Tongue (tissue), 3 donors: ENCODE measurements at places on chromosomes 13 and 19.

DNA sequence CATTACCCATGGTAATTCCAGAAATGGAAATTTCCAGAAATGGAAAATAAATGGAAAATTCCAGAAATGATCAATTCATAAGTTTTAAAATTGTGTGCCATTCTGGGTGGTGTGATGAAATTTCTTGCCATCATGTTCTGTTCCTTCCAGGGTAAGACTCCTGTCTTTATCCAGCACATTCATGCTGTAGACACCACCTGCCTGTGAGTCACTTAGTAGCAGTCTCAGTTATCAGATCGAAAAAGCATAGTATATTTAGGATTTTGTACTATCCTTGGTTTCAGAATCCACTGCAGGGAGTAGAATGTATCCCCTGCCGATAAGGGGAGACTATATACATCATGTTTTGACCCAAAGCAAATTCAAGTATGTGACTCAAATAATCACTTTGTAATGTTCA is 26.7 kb upstream of the CSNK1A1L start:
- DNase-seq = no peak

DNA sequence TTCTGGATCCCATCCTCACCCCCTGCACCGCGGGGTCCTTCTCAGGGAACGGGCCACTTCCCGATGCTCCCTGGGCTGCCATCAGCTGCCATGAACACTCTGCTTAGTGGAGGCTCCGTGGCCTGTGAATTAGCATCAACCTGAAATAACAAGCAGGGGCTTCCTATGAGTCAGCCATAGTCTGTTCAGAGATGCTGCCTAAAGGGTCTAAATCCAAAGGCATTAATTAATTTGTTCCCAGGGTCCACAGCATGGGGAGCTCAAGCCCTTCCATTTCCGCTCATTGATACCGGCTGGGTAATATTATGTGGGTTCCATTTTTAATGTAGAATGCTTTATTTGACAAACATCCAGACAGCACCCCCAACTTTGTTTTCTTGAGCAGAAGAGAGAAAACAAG is 341.9 kb upstream of the TMTC4 start:
- DNase-seq = no peak

GRCh38 chr13:102724923-102725322 is 30.1 kb upstream of the METTL21C start:
- DNase-seq = peak; percentile 60

DNA sequence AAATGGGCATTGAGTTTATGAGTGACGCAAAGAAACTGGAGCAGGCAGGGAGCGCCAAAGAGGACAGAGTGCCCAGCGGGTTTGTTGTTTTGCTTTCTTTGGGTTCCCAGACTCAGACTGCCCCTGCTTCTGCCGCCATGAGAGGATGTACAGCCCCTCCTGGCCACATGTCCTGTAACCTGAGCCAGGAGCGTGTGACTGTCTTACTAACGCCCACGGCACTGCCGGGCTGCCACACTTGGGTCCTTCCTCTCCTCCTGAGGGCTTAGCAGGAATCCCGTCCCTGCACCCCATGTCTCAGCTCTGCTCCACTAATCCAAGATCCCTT is 80.5 kb downstream of the GPR12 start:
- peak; percentile 66 for DNase-seq

DNA sequence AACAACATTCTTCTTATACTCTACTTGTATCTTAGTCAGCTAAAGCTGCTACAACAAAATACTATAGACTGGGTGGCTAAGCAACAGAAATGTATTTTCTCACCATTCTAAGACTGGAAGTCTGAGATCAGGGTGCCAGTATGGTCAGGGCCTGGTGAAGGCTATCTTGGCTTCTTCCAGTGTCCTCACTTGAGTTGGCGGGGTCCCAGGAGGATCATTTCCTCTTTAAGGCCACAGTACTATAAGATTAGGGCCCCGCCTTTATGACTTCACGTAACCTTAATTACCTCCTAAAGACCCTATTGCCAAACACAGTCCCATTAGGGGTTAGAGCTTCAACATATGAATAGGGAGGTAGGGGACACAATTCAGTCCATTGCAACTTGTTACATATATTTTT is 30.7 kb upstream of the DOCK9 start:
- no peak for DNase-seq

GRCh38 chr19:1465191-1466016 is 13.6 kb downstream of the C19orf25 start:
- peak; percentile 58 for DNase-seq

DNA sequence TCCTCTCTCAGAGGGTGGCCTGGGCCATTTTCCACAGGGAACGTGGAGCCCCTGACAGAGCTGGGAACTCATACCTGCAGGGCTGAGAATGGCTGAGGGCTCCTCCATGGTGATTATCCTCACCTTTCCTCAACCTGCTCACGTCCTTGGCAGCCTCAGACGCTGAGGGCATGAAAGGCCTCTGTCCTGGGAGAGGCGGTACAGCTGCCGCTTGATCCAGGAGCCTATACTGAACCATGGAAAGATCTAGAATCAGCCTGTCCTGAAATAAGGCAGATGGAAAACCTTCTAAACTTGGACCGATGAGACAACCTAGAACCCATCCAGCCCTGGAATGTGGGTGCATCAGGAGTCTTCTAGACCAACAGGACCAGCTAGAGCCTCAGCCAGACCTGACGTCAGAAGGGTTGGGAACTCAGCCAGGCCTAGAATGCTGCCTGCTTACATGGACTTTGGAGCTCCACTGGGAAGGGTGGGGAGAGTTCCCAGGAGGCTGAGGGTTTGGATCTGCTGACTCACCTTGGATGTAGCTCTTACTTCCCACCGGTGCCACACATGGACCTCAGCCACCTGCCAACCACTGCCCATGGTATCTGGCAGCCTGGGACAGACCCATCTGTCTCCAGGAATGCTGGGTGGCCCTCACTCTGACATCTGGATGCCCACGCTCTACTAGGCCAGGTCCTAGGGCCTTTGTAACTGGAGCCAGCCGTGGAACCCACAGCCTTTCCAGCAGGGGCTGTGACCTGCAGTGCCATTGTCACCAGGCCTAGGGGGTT is 7.5 kb downstream of the KCTD15 start:
- DNase-seq = no peak

DNA sequence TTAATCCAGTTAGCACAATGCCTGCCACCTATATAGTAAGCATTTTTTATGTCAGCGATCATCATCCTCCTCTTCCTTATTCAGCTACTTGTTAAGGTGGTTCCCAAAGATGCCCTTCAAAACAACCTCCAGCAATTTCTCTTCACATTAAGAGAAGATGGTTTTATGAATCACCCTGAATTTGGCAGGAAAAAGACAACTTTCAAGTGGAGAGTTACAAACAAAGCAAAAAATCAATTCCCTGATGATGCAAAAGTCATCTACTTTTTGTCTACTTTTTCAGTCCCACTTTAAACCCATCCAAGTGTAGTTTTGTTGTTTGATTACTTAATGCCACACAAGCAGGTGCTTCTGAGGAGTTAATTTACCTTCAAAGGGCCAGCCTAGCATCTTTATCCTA is 139.1 kb upstream of the SERP2 start:
- DNase-seq = no peak

DNA sequence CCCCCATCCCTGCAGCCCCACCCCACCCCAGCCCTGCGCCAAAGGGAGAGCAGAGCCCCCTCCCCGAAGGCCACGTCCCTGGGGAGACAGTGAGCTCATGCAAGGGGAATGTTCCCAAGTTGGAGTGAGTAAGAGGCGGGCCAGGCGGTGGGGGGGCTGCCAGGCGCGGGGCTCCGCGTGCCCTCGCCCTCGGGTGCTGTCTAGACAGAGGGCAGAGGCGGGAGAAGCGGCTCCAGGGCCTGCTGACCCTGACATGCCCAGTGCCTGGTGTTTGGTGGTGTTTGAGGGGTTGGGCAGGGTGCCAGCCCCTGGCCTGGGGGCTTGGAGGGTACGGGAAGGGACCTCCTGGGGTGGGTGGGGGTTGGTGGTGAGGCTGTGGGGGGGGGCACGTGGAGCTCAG is 1.0 kb downstream of the FSTL3 start:
- peak; percentile 63 for DNase-seq

GRCh38 chr13:72952529-72953141 is 106.2 kb upstream of the KLF5 start:
- no peak for DNase-seq

DNA sequence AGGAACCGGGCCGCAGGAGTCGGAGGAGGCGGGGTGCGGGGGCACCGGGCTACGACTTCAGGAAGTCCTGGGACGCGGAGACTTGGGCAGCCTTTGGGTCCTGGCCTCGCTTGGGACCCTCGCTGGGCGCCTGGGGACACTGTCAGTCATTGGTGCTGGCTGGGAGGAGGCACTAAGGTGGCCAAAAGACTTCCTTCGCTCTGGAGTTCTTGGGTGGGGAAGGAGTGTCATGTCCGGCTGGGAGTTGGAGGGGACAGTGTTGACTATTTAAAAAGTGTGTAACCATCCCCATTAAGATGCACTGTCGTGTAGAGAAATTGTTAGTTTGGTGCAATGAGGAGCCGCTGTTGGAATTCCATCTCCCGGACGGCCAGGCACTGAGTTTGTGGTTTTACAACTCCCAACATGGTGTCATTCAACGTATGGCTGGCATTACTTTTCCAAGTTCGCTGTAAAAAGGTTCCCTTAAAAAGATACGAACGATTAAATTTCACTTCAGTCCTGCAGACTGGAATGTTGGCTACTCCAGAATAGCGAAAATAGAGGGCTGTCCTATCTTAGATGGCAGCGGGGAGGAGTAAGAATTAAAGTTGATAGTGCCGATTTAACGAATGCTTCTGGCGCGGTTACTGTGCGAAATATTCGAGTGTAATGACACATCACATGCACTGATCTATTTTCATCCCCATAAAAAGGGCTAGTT is 776 bp downstream of the DNAJC3 start:
- peak; percentile 41 for DNase-seq

DNA sequence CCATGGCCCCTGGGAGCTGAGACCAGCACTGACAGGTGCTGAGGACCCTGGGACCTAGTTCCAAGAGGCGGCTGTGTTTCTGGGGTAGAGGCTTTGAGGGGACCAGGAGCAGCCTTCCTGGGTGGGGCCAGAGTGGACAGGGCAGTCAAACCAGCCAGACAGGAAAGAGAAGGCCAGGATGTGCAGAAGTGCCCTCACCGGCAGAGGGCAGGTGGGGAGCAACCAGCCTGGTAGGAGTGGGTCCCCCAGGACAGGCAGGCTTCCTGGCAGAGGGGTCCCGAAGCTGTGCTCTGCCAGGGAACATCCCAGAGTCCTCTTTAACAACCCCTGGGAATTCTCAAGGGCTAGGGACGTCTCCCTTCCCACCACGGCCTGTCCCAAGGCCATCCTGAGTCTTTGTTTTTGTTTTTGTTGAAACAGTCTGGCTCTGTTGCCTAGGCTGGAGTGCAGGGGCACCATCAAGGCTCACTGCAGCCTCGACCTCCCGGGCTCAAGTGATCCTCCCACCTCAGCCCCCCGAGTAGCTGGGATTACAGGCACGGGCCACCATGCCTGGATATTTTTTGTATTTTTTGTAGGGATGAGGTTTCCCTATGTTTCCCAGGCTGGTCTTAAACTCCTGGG is 3.0 kb upstream of the HIPK4 start:
- DNase-seq = no peak

DNA sequence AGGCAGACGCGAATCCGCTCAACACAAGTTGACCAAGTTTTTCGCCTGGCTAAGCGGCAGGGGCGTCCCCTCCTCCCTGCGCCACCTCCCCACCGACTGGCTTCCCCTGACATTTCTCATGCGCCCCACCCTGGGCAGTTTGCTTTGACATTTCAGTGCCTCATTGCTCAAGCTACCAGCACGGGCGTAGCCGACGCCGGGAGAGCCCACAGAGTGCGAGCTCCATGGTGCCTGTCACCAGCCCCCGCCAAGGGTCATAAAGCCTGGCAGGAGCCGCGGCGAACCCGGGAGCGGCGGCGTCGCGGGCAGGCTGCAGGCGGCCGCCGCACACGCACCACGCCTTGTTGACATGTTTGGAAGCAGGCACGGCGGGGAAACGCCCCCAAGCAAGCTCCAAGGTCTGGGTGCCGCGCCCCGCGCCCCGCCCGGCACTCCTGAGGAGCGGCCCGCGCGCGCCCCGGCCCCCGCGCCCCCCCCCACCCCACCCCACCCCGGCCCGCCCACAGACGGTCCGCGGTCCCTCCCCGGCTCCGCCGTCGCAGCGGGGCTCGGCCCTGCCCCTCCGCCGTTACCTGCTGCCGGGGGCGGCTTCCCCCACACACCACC is 601 bp downstream of the FBXL3 start:
- DNase-seq = peak; percentile 84

DNA sequence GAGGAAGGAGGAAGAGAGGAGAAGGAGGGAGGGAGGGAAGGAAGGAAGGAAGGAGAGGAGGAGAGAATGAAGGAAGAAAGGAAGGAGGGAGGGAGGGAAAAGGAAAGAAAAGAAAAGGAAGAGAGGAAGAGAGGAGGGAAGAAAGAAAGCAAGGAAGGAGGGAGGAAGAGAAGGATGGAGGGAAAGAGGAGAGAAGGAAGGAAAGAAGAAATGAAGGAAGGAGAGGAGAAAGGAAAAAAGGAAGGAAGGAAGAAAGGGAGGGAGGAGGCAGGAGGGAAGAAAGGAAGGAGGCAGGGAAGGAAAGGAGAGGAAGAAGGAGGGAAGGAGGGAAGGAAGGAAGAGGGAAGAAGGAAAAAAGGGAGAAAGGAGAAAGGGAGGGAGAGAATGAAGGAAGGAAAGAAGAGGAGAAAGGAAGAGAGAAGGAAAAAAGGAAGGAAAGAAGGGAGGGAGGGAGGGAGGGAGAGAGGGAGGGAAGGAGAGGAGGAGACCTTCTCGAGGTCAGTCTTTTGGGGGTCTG is 13.4 kb upstream of the CASP14 start:
- no peak for DNase-seq

DNA sequence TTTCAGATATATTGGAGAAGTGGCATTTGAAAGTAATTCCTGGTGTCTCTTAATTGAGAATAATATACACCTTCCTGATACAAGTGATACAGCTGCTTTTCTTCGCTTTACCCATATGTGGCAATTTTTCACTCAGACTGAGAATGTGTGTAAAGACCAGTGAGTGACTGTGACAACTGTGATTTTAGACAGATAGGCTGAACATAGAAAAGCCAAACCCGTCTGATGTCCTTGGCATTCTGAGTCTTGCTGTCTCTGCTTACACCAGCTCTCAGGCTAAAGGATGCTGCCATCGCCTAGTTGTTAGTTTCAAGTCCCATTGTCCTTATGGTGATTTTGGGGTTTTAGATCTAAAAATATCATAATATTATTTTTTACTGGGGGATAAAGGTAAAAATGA is 492.6 kb downstream of the RFC3 start:
- peak; percentile 84 for DNase-seq
